ENCODE measurements at places on chromosomes 3 and 15.

DNA sequence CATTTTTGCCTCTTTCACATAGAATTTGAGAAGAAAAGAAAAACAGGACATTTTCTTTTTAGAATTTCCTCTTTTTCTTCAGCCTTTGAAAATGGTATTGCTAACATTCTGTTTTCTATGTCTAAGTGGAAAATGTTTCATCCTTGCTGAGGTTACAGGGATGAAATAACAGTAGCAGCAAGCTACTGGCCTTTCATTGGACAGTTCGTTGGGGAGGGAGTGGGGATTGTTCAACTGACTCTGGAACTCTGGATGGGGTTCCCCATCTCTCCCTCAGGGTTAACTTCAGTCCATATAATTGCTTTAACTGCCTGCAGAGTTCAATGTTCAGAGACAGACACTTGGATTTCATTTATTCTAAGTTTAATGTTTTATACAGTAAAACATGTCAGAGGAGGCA, 346.0 kb downstream of the NLGN1 start:
- no peak for DNase-seq

- no peak for DNase-seq
Observed at GRCh38 chr3:26102376-26102775, 312.5 kb downstream of the OXSM start.

- no peak for DNase-seq
Observed at GRCh38 chr15:39272901-39273300, 308.0 kb upstream of the THBS1 start.

GRCh38 chr3:191972714-191973398, 511.9 kb downstream of the PYDC2 start:
- DNase-seq: no peak

GRCh38 chr3:170465955-170466354, 47.3 kb downstream of the CLDN11 start:
- DNase-seq: no peak

GRCh38 chr3:159126261-159127020, 324.6 kb downstream of the MFSD1 start:
- no peak for DNase-seq

DNA sequence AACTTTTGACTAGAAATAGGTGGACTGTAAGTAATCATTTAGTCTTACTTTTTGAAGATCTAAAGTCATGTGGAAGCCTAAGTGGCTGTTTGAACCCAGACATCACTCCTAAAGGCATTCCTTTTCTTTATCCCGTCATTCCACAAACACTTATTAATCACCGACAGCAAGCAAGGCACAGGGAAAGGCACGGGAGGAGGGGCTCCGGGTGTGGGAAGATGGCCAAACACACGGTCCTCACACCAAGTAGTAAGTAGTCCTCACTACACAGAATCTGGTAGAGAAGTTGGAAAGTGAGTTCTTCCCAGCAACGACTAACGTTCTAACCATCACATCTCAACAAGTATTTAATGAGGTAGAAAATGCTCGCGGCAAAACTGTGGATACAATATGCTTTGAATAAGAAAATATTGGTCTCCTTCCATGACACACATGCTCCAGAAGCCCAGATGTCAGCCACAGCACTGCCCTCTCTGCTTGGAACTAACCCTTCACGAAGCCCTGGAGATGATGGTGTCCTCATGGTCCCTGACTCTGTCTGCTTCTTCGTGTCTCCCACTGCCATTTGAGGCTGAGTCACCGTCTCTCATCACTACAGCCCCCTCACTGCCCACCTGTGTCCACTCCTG, 202.2 kb downstream of the OPA1 start:
- DNase-seq: no peak

- no peak for DNase-seq
Observed at GRCh38 chr3:50304601-50305000, 1.2 kb upstream of the HYAL1 start.

Measured in common myeloid progenitor, CD34-positive (primary cell).